ENCODE measurements at places on chromosomes 12 and 14.

DNA sequence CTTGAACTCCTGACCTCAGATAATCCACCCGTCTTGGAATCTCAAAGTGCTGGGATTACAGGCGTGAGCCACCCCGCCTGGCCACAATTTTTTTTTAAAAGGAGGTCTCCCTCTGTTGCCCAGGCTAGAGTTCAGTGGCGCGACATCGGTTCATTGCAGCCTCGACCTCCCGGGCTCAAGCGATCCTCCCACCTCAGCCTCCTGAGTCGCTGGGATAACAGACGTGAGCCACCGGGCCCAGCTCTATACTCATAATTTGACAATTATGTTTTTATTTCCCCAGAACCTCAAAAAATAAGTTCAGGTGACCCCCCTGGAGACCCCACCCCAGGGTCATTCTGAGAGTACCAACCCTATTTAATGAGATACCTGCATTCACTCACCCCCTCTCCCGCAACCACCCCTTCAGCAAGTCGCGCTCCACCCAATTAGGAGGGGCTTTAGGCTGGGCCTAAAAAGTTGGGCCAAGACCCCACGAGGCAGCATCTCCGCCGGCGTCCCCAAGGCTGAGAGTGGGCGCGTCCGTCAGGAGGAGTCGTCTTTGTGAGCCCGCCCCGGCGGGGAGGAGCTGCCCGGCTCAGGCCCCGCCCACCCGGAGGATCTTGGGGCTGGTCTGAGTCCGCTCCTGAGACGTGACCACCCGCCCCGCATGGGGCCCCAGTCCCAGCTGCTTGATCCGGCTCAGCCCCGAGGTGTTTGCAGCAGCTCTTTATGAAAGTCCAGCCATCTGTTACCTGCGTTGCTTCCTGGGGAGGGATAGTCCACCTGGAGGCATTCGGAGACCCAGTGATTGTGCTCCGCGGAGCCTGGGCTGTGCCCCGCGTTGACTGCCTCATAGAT lies at the start of gene ANKRD33:
Gene ANKRD33 (plus strand): TSS at position 628 of the 840 bp plus-strand sequence. CDS start 84 bp downstream, at position 712.
- DNase-seq: no peak

GRCh38 chr12:24681570-24681969 lies 267.3 kb downstream of the BCAT1 start:
- DNase-seq: no peak

- no peak for DNase-seq
These were observed 21.2 kb upstream of the DLGAP5 start for GRCh38 chr14:55212634-55213033.

- DNase-seq: no peak
These were observed 9.1 kb downstream of the IFNG-AS1 start for GRCh38 chr12:67998379-67998778.

GRCh38 chr14:59055439-59056045 lies 132.9 kb upstream of the DAAM1 start:
- no peak for DNase-seq

DNA sequence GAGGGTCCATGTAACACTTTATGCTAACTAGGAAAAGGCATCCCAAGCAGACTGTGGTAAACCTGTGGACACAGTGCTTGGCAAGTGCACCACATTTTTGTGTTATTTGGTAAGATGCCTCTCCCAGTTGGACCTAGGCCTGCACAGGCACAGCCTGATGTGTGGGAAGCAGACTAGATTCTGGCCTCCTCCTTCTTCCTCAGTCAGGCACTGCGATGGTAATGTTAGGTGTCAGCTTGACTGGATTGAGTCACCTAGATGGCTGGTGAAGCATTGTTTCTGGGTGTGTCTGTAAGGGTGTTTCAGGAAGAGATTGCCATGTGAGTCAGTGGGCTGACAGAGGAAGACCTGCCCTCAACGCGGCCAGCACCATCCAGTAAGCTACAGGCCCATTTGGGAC lies 25.3 kb upstream of the RHOJ start:
- DNase-seq: no peak

- DNase-seq: peak; percentile 71
These were observed 38.3 kb downstream of the ATF7IP start for GRCh38 chr12:14403711-14404196.

GRCh38 chr14:36659822-36660735 lies 1.6 kb upstream of the PAX9 start:
- DNase-seq: no peak

GRCh38 chr12:132525833-132526455 lies 36.0 kb downstream of the FBRSL1 start:
- no peak for DNase-seq

DNA sequence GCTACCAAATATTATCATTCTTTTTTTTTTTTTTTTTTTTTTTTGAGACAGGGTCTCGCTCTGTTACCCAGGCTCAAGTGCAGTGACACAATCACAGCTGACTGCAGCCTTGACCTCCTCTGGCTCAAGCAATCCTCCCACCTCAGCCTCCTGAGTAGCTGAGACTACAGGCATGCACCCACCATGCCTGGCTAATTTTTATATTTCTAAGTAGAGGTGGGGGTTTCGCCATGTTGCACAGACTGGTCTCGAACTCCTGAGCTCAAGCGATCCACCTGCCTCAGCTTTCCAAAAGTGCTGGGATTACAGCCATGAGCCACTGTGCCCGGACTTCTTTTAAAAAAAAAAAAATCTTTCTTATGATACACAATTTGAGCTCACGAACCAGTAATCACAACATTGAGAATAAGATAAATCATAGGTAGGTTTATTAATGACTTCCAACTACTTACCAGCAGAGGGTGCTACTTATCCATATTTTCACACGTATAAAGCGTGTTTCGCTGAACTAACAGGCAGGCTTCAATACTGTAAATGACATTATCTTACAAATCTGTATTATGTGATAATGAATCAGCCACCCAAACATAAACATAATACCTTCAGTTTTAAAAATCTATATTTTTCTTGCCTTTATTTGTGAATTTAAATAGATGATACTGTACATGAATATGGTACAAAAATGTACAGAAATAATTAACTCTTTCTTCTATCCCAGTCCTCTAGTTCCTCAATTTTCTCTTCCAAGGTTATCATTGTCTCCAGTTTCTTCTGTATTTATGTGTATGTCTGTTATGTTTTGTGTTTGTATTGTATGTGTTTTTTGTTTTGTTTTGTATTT lies 42.5 kb upstream of the BCAT1 start:
- no peak for DNase-seq

- DNase-seq: no peak
These were observed 421.2 kb downstream of the SOX5 start for GRCh38 chr12:23528316-23528715.

Measured in heart right ventricle (tissue), 16 donors.